ENCODE measurements at places on chromosomes 6 and 20.

GRCh38 chr20:21272279-21272678, 30.9 kb upstream of the XRN2 start:
- DNase-seq = no peak

- no peak for DNase-seq
These were observed 17.3 kb downstream of the CYP24A1 start for GRCh38 chr20:54156522-54156921.

DNA sequence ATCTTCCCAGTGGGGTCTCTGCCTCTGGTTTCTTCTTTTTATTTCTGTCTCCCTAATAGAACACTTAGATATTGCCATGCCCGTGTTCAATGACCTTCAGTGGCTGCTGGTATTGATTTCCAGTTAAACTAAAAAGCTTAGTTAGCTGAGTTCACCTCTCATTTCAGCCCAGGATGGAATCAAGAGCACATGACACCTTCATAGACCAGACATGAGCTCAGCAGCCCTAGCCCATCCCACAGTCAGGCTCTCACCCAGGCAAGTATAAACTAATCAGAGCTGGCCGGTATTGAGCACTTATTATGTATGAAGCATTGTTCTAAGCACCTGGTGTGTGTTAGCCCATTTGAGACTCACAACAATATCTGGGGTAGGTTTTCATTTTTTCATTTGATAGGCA, 33.7 kb upstream of the PLEKHG1 start:
- no peak for DNase-seq

GRCh38 chr6:169689287-169689686, 12.5 kb downstream of the WDR27 start:
- DNase-seq = no peak

GRCh38 chr6:150245148-150245935, 102.5 kb downstream of the PPP1R14C start:
- DNase-seq = no peak

DNA sequence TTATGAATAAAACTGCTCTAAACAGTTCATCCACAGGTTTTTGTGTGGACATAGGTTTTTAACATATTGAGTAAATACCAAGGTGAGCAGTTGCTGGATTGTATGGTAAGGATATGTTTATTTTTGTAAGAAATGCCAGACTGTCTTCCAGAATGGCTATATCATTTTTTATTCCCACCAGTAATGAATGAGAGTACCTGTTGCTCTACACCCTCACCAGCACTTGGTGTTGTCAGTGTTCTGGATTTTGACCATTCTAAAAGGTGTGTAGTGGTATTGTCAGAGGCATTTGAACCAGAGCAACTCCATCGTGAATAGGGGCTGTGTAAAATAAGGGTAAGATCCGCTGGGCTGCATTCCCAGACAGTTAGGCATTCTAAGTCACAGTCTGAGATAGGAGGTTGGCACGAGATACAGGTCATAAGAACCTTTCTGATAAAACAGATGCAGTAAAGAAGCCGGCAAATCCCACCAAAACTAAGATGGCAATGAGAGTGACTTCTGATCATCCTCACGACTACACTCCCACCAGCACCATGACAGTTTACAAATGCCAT, 12.9 kb upstream of the NT5E start:
- DNase-seq = no peak

Measured in posterior cingulate gyrus (tissue), 11 donors.